CD4-positive, alpha-beta T cell treated with Interleukin-4 for 4 hours (primary cell): ENCODE measurements at places on chromosomes 2 and 18.
A peak's percentile ranks its signal among the peaks of the same experiment; 100 is the strongest.

GRCh38 chr2:60839126-60839813 is 42.1 kb upstream of the REL start:
- DNase-seq: no peak

DNA sequence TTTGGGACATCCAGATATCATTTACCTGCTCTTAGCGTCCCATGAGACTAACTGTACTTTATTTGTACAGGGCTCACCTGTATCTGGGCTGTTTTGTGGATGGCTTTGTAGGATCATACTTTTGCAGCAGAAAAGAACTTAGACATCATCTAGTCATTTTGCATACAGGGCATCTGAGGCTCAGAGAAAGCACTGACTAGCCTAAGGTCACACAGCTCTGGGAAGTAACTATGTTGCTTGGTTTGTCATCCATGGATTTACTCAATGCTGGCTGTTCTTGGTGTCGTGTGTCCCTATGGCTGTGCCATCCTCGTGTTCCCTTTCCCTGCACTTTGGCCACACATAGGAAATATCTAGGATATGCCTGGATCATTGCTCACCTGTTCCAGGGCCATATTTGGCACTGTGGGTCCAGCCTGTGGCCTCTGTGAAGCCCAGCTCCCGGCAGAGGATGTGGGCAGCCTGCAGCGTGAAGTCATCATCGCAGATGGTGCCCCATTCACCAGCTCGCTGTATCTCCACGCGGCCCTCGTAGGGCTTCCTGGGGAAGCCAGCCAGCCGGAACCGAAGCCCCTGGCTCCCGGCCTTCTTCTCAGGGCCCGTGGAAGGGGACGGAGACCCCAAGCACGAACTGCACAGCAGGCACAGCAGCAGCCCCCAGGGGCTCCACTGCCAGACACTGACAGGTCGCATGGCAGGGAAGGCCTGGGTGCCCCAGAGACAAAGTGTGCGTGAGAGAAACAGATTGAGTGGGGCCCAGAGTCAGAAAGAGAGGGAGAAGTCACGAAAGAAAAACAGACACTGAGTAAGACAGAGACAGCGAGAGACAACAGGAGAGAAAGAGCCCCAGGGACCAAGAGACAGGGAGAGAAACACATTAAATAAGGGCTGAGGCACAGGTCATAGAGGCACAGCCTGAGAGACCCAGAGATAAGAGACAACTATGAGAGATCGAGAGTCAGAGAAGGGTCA is 1.5 kb downstream of the LOXL3 start:
- DNase-seq: no peak

- no peak for DNase-seq
Observed at GRCh38 chr2:43837831-43838559, 644 bp downstream of the ABCG5 start.

- no peak for DNase-seq
Observed at GRCh38 chr18:72174972-72175649, 369.0 kb downstream of the CBLN2 start.

DNA sequence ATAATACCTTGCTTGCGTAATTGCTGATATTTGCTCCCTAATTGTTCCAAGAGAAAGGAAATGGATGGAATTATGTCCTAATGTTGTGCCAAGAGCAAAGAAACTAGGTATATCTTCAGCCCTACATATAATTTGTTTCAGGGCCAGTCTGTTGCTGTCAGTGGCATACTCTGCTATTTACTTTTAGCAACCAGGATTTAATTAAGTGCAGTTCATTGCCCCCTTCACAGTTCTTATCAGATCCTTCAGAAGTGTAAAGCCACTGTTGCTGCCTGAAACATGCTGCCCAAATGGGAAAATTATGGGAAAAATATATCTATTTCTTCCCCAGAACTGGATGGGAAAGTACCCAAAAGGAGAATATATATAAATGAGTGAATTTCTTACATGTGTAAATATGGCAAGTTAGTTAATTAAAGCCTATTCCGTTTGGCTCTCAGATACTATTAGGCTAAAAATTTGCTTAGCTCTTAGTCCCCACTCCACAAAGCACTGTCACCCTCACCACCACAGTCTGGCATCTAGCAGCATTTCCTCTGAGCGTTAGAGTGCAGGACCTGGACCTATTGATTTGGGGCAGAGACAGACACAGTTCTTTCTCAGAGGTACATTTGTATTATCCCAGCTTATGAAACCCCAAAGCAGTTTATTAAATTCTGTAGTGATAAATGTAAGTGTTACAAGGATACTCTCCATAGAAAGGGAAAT is 72.8 kb upstream of the DTNA start:
- no peak for DNase-seq

DNA sequence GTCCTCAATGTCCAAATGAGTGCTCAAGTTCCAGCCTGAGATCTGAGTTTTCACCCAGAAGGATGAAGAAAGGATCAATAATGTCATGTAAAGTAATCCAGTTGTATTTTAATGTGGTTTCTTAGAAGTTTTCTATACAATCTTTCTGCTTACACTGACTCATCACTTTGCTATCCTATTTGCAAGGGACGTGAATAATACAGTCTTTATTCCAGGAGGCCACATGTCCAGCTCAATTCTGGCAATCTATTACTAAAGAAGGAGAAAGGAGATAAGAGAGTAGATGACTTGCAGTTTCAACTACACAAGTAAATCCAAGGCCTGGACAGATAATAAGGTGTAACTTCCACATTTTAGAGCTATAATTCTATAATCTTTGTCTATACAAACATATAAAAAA is 601.1 kb upstream of the SETBP1 start:
- DNase-seq: no peak

DNA sequence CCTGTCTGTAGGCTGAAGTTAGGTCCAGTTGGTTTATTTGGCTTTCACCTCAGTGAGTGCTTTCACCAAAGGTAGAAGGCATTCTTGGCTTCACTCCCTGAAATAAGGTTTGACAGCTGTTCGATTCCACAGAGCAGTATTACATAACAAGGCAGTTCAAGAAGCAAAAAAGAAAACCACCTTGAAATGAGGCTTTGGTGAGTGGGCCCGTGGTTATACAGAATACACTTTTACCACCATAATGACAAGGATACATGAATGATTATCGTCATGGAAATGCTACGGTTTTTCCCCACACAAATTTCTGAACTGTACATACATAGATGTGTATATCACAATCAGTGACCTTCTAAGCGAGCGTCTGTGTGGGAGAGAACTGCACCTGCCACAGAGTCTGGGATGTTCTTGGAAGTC is 80.0 kb upstream of the CHRNA1 start:
- DNase-seq: no peak

- no peak for DNase-seq
Observed at GRCh38 chr2:7449298-7449697, 532.1 kb downstream of the RNF144A start.

GRCh38 chr2:86468162-86469033 is 27.2 kb downstream of the KDM3A start:
- peak; percentile 17 for DNase-seq

- no peak for DNase-seq
Observed at GRCh38 chr2:98432145-98432544, 12.5 kb upstream of the INPP4A start.

DNA sequence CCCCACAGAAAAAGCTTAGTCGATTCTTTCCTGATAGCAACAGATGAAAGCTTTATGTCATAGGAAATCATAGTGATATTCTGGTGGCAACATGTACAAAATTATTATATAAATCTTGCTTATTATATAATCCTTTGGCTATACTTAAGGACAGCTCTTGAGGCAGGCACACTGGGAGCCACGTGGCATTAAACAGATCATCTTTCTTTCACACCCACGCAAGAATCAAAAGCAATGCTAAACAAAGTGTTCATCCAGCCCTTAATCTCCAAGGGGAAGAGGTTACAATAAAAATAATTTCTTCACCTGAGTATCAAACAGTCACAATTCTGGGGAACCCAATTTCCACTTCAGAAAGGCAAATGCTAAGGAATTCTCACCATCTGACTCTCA is 57.8 kb downstream of the CYB5A start:
- DNase-seq: no peak
